Activated CD4-positive, alpha-beta T cell treated with anti-CD3 and anti-CD28 coated beads, Interleukin-2, amount 50 U/mL, for 24 hours (primary cell): ENCODE measurements at places on chromosomes 13 and 19.
A peak's percentile ranks its signal among the peaks of the same experiment; 100 is the strongest.

GRCh38 chr19:45524575-45525129 lies 17.4 kb downstream of the VASP start:
- DNase-seq: no peak

- no peak for DNase-seq
These were observed 17.3 kb downstream of the CKM start for GRCh38 chr19:45305421-45305820.

- DNase-seq: no peak
These were observed 392.9 kb downstream of the PCDH9 start for GRCh38 chr13:66837246-66837645.

- DNase-seq: peak; percentile 24
These were observed 25.8 kb upstream of the MAP3K10 start for GRCh38 chr19:40165362-40165937.

DNA sequence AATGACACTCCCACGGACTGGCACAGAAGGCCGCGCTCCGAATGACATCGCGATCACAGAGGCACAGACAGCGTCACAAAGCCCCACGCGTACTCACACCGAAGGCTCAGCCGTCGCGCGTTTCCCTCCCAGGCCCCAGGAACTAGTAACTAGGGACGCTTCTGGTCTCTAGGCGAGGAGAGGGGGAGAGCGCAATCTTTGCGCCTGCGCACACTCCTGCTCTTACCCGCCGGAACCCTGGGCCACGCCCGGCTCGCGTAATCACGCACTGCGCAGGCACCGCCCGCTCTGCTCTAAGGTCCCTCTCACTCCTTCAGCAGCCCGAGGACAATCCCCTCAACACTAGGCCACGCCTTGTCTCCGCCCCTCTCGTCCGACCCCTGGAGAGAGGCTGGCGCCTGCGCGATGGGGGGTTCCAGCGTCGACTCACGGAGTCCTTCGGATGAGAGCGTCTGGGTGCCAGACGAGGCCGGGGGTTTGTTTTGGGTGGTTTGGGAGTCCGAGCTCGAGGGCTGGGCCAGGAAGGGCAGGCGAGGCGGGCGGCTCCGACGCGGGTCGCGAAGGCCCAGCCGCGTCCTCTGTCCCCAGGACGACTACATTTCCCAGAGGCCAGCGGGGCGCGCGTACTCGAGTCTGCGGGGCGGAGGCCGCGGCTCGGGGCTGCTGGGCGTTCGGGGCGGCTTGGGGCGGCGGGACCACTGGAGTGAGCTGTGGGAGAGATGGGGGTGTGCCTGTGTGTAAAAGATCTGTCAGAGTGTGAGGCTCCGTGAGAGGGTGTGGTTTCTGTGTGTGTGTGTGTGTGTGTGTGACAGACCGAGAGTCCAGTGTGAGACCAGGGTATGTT lies at the start of gene ZNF471:
TSS of gene ZNF471 (plus strand) at position 410 of the 844 bp plus-strand sequence. CDS start 3,717 bp downstream, outside the sequence.
- DNase-seq: peak; percentile 68

DNA sequence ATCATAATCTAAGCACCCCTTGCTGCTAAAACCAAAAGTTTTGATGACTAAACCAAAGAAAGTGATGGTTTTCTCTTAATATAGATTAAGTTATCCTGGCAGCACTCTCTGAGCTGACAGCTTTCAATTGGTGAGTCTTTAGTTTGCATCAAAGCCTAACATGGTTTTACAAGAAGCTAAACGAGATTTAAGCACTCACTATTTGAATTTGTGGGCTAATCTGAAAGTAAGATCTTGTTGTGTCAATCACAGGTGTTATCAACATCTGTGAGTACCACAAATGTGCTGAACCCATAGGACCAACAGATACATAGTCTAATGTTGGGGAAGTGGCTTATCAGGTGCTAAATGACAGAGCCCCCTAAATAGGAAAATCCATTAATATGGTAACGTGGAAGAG lies 223.9 kb downstream of the LHFPL6 start:
- DNase-seq: no peak
